ENCODE measurements at places on chromosomes 11 and 22.
A peak's percentile ranks its signal among the peaks of the same experiment; 100 is the strongest.

- DNase-seq: no peak
Observed at GRCh38 chr11:95711945-95712221, 77.7 kb downstream of the FAM76B start.

DNA sequence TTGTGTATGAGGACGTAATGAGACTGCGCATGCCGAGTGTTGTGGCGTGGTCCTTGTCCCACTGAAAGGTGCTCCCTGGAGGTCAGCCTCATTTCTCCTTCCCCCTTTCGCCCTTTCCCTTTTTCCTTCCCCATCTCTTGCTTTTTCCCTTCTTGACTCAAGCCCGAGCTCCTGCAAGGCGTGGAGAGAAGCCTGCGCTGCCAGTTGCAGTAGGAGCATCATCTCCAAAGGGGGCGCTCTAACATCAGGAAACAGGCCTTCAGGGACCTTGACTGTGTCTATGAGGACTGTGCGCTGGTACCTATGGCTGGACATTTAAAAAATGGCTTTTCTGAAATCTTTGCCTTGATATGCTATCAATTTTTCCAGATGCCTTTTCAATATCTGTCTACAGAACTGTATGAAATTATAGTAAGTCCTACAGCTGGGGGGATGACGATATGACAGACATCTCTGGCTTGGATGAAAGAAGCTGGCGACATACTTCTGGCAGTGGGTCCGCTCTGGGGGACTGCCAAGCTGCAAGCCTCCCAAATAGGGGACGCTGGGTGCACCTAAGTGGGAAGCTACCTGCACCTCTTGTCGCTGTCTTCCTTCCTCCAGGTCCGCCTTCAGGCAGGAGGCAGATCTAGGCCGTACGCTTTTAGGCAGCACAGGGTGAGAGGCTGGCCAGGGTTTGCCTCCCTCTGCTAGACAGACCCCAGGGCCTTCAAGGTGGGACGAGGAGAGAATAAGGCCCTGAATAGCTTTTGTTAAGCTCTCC, 96.5 kb downstream of the NXPE2 start:
- DNase-seq: peak; percentile 24

GRCh38 chr11:35424157-35424940, 5.0 kb upstream of the SLC1A2 start:
- DNase-seq: no peak

DNA sequence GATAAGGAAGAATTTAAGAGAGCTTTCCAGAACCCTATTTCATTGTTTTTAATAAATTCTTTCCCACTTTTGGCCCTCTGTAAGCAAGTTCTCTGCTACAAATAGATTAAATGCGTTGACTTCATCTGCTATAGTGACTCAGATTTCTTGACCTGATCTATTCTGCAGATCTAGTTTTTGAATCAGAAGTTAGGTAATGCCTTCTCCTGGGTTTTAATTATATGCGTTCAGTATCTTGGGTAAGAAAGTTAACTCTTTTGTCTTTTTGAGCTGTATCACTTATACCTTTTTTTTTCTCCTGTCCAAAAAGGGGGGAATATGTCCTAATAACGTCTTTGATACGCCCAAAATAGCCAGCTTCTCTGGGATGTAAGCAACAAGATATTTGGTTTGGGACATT, 2.4 kb upstream of the HEPHL1 start:
- DNase-seq: no peak

- no peak for DNase-seq
Observed at GRCh38 chr11:87030458-87031054, 7.2 kb upstream of the TMEM135 start.

- no peak for DNase-seq
Observed at GRCh38 chr11:104442321-104442720, 278.4 kb upstream of the PDGFD start.

- DNase-seq: no peak
Observed at GRCh38 chr22:32650553-32651345, 150.8 kb upstream of the TIMP3 start.

- DNase-seq: no peak
Observed at GRCh38 chr11:31699066-31699465, 112.1 kb downstream of the PAX6 start.

GRCh38 chr22:42376711-42377554, 55.3 kb downstream of the NFAM1 start:
- DNase-seq: no peak

Measured in GM12891 (cell line).